Stimulated activated CD8-positive, alpha-beta memory T cell treated with anti-CD3 and anti-CD28 coated beads, Interleukin-4, amount 100 ng/mL, for 1 hour (primary cell): ENCODE measurements at places on chromosomes 2 and 18.

DNA sequence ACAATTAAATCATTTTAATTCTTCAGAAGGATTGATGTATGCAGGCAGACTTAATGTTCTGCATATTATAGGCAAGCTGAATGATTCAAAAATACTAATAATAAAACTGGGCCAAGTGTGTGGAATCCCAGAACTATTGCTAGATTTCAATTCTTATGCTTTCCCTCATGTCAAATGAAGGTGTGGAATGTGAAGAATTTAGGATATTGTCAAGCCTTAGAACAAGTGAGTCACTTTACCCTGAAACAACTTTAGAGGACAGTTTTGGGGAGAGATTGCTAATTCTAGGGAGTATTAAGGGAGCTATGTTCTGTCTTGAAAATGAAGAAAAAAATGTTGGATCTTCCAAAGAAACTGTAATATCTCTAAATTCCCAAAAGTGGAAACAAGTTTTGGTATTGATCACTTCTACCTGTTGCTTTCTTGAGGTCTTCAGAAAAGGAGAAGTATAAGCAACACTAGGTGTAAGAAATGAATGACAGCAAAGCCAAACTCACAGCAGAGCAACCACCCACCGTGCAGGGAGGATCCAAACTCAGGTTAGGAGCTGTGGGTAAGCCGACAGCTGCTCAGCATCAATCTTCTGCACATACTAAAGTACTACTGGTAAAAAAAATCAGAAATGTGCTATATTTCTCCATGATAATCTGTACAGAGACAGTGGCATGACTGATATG lies 818.1 kb downstream of the SLC4A3 start:
- no peak for DNase-seq

DNA sequence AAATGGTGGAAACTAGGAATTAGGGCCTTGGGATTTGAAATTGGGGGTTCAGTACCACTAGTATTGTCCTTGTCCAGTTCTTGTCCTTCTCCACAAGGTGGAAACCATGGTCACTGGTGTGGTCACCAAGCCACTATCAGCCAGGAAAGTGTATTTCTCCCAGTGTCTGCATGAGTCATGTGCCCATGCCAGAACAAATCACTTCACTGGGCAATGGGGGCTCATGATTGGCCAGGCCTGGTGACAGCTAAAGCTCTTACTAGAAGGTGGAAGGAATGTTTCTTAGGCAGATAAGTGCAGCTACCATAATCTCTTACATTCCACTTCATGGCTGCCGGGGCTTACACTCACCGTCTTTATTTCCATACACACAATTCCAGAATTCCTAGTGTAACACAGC lies 124.8 kb upstream of the TACR1 start:
- DNase-seq: no peak

- DNase-seq: no peak
Observed at GRCh38 chr2:47867205-47867604, 39.1 kb downstream of the FBXO11 start.

DNA sequence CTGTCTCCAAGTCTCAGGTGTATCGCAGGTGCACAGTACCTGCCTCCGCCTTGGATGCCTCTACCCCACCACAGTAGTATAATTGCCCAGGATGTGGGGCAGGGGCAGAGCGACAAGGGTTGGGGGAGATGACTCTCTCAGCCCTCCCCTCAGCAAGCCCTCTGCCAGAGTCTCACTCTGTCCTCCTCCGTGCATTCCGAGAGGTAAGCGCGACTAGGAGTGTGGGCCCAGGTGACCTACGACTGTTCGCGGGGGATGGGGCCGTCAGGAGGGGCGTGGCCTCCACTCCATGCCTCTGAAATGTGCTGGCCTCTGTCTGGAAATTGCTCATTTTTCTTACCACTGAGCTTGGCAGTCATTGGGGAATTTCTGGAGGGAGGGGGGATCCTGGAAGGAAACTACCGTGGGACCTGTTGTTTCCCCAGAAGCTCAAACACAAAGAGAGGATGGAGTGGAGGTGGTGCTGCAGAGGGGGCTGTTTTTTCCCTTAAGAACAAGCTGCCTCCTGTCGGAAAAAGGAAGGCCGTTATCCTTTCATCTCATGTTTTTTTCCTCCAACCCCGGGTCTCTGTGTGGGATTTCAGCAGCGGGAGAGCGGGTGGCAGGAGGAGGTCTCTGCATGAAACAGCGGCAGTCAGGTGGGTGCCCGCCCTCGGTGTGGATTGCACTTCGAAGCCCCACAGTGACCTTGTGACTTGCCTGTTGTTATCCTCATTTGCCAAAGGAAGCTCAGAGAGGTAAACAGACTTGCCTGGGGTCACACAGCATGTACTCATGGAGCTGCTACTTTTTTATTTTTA lies 13.0 kb upstream of the RALB start:
- no peak for DNase-seq

- DNase-seq: no peak
Observed at GRCh38 chr18:68417166-68417799, 297.6 kb downstream of the TMX3 start.

- no peak for DNase-seq
Observed at GRCh38 chr2:31979956-31980355, 30.9 kb downstream of the MEMO1 start.

GRCh38 chr2:20292984-20293383 lies 57.7 kb downstream of the PUM2 start:
- DNase-seq: no peak

DNA sequence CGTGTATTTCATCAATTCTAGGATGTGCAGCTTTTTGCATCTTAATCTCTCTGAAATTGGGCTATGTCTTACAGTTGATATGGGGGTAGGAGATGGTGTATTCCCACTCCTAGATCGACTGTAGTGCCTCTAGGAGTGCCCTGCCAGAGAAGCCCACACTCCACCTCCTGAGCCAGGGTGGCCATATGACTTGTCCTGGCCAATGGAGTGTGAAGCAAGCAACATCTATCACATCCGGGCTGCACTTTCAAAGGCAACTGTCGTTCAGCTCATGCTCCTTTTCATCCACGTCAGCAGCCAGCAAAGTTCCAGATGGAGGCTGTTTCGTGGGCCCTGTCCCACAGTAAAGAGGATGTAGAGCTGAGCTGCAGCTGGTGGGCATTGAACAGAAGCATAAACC lies 149.4 kb upstream of the SLC1A4 start:
- no peak for DNase-seq

DNA sequence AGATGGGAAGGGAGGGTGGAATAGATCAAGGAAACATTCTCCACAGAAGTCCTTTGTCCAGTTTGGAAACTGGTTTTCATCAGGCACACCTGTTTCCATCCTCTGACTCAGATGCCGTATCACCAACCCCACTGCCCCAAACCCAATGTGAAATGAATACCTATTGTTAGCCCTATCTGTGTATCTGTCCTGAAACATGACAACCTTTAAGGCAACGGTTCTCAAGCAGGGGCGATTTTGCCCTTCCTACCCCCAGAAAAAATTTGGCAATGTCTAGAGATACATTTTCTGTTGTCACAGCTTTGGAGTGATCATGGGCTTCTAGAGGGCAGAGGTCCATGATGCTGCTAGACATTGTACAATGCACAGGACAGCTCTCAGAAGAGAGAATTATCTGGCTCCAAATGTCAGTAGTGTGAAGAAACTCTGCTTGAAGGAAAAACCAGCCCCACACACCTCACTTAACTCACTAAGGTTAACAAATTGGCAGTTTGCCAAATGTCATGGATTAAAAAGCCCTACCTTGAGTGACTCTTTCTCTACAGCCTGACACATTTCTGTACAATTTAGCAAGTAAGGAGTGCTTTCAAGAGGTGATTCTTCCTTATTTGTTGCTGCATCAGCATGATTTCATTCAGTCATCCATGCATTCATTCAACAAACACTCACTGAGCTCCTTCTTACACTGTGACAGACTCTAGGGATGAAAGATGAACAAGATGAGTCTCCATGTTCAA lies 3.4 kb downstream of the SCTR start:
- DNase-seq: no peak

DNA sequence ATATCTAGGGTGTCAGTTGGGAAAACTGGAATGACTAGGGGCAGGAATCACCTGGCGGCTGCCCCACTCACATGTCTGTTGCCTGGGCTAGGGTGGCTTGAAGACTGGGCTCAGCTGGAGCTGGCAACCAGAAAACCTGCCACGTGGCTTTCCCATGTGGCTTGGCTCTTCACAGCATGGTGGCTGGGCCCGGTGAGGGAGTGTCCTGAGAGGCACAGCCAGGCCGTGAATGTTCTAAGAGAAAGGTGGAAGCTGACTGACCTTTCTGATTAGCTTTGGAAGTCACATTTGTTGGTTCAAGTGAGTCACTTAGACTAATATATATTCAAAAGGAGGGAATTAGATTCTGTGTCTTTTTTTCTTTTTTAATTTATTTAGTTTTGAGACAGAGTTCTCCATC lies 22.7 kb downstream of the SP5 start:
- no peak for DNase-seq

- no peak for DNase-seq
Observed at GRCh38 chr2:9463698-9464034, 10.7 kb upstream of the IAH1 start.

DNA sequence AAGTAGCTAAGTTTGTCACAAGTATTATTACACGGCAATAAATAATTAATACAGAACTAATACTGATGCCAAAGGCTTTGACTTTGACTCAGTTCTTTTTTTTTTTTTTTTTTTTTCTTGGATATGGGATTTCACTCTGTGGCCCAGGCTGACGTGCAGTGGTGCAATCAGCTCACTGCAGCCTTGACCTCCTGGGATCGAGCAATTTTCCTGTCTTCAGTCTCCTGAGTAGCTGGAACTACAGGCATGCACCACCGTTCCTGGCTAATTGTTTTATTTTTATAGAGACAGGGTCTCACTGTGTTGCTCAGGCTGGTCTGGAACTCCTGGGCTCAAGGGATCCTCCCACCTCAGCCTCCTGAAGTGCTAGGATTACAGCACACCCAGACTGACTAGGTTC lies 284.5 kb downstream of the SS18 start:
- DNase-seq: no peak

DNA sequence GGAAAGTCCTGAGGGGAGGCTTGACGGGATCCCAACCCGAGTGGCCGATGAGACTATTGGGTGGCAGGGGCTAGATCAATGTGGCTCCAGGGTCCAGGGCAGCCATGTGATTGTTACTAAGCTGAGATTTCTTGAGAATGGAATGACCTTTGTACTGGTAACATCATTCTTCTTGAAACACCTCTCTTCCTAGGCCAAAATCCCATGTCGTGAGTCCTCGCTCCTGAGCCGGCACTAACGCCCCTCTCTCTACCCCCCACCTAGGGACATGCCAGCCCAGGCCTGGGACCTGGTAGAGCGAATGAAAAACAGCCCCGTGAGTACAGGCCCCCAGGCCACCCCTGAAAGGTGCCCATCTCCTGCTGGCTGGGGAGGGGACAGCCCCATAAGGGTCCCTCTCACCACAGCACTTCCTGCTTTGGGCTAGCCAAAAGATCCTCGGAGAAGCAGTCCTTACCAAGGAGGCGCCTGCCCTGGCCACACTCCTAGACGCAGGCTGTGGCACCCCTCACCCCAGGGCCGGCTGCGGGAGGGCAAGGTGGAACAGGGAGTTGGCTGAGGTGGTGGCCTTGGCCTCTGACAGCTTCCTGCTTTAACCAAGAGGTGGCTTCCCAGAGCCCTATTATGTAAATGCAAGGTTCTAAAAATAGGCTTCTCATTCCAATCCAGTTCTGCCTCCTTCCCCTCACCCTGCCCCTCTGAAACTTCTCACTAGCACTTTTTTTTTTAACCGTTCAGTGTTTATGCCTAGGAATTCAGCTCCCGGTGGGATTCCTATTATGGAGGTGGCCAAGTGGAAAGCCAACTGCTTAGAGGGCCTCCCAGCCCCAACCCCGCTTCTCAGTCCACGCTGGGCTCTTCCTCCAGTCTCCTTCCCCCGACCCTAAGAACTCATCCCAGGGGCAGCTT lies 126.6 kb upstream of the PPP1CB start:
- no peak for DNase-seq

GRCh38 chr2:186771850-186772463 lies 77.0 kb downstream of the ZSWIM2 start:
- DNase-seq: no peak

DNA sequence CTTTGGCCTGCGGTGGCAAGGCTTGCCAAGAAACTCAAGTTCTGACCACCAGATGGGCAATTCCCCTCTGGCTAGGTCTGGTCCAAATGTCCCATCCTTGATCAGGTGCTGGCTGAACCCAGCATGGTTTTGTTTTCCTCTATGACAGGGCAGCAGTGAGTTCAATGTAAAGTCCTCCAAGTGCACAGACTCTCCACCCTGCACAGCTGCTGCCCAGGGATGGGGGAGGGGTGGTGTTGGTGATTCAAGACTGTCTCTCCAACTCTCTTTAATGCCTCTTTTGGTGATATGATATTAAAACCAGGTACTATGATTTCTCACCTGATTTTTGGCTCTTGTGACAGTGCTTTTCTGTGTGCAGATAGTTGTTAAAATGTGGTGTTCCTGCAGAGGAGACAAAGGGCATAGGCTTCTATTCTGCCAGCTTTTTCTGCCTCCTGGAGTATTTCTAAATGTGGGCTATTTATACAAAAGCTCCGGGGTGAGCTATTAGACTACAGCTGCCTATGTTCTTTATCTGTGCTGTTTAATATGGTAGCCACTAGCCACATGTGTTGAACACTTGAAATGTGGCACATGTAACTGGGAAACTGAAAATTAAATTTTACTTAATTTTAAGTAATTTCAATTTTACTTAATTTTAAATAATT lies 64.0 kb upstream of the STK39 start:
- no peak for DNase-seq

- no peak for DNase-seq
Observed at GRCh38 chr2:44537264-44537663, 175.5 kb downstream of the CAMKMT start.

DNA sequence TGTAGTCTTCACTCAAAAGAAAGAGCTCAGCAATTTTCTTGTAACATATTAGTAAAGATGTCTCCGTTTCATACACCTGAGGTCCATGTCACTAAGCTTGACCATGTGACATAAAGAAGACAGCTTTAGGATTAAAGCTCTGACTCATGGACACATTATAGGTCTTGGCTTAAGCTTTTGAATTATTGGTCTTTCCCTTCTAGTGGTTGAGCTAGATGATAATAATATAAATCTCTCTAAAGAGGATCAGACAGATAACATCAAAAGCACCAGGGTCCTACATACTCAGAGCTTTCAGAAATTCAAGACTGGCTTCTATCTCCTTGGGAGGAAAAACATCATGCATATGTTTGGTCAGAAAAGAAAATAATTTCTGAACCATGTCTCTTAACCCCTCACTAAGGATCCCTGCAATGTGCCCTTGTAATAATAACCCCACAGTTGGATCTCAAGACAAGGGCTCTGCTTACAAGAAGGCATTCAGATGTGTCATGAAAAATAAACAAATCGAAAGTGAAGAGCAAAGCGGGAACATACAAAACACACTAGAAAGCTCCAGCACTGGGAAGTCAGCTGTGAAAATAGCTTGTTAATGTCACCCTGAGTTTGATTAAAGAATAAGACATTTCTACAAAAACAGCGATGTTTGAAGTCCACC lies 174.5 kb downstream of the PID1 start:
- DNase-seq: no peak

GRCh38 chr18:65792456-65793074 lies 41.8 kb downstream of the CDH7 start:
- DNase-seq: no peak
